Activated CD4-positive, alpha-beta memory T cell treated with anti-CD3 and anti-CD28 coated beads, Interleukin-2, amount 10 ng/mL, durations not matched to agents 7 days and 5 days (primary cell): ENCODE measurements at places on chromosomes 2 and 18. TPM values are rescaled to one million over a fixed set of nuclear protein-coding genes. Genes with fewer than 3 reads are reported as not detected.

GRCh38 chr2:29040552-29040951 is 33.8 kb downstream of the PCARE start:
- H3K36me3 ChIP-seq: peaks cover 15% of the 10 kb centered on the region
- DNase-seq: no peak
- no peaks in the 10 kb centered on the region for H3K27me3 ChIP-seq
- H3K4me3 ChIP-seq: no peak overlapping the region

The ACMSD gene
- total RNA-seq: not detected

The CNDP2 gene
- total RNA-seq: 141 TPM

The ALPP gene
- not detected for total RNA-seq

GRCh38 chr2:42895791-42896135 is 103.4 kb upstream of the HAAO start:
- no peak overlapping the region for H3K4me3 ChIP-seq
- H3K27ac ChIP-seq: no peak overlapping the region
- no peak for DNase-seq
- no peaks in the 10 kb centered on the region for H3K36me3 ChIP-seq

DNA sequence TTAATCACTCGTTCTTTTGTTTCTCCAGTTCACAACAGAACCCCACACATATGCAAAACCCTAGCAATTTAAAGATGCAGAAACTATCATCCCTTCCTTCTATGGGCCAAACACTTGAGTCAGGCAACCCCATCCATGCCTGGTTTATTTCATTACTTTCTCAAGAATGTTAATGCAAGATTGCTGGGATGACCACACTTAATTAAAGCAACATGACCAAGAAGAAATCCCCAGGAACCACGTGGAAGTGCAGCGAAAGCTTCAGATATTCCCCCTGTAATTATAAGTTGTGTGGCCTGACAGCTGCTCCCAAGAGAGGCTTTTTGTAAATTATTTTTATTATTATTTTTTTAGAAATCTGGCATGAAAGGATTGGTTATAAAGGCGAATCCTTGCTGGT is 246.2 kb upstream of the ID2 start:
- H3K27ac ChIP-seq: no peak overlapping the region
- peaks cover 31% of the 10 kb centered on the region for H3K36me3 ChIP-seq
- DNase-seq: no peak
- peaks cover 33% of the 10 kb centered on the region for H3K4me1 ChIP-seq

The BMP10 gene
- total RNA-seq: not detected

GRCh38 chr2:239927424-239927981 is 97.6 kb downstream of the NDUFA10 start:
- peak; percentile 82 for DNase-seq
- peaks cover 15% of the 10 kb centered on the region for H3K36me3 ChIP-seq
- peaks cover 10% of the 10 kb centered on the region for H3K27me3 ChIP-seq
- H3K27ac ChIP-seq: peak overlapping the region; percentile 88

The CCDC74B gene
- total RNA-seq: 0.88 TPM

DNA sequence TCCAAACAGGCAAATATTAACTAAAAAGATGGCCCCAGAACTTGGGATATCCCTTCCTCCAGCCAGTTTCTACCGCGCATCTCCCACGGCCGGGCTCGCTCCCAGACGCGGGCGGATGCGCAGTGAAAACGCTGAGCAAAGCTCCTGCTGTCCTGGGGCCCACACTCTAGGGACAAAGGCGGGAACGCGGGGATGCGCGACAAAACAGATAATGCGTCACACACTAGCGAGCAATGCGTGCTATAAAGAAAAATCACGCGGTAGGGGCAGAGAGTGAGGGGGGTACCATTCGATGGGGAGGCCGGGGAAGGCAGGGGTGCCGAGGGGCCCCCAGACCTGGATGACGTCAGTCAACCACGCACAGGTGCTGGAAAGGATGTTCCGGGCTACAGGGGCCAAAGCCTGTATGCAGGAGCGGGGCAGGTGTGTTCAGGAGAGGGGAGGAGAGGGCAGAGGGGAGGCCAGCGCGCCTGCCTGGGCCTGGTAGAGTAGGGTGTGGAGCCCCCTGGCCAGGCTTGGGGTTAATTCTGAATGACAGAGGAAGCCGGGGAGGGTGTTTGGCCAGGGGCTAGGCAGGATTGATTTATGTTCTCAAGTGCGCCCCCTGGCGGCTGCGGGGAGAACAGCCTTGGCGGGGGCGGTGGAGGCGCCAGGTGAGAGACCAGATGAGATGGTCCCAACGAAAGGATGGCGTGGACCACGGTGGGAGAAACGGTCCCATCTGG is 14.9 kb upstream of the ITM2C start:
- peak; percentile 78 for DNase-seq
- no peak overlapping the region for H3K27ac ChIP-seq
- no peaks in the 10 kb centered on the region for H3K36me3 ChIP-seq
- peaks cover 66% of the 10 kb centered on the region for H3K27me3 ChIP-seq
- H3K4me3 ChIP-seq: no peak overlapping the region
- peaks cover 11% of the 10 kb centered on the region for H3K4me1 ChIP-seq

- peaks cover 27% of the 10 kb centered on the region for H3K27me3 ChIP-seq
- no peaks in the 10 kb centered on the region for H3K36me3 ChIP-seq
- H3K27ac ChIP-seq: no peak overlapping the region
- no peaks in the 10 kb centered on the region for H3K4me1 ChIP-seq
- no peak overlapping the region for H3K4me3 ChIP-seq
- no peak for DNase-seq
These were observed 63.8 kb downstream of the MYO3B start for GRCh38 chr2:170241756-170242155.

DNA sequence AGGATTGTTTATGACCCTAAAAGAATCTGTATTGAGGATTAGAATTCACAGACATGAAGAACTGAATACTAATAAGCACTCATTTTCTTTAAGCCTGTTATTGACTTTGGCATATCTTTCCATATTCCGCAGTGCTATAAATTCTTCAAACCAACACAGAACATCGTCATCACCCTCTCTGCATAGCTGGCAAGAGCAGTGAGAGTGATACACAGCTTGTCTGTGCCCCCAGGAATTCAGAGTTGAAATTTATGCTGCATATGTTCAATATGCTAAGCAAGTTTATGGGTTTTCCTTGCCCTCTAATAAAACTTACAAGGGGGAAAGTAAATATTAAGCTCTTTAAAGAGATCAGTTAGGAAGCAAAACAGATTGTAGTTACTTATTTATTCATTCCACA is 32.7 kb downstream of the CTLA4 start:
- no peak overlapping the region for H3K27ac ChIP-seq
- H3K4me1 ChIP-seq: peaks cover 40% of the 10 kb centered on the region
- no peak overlapping the region for H3K4me3 ChIP-seq
- no peaks in the 10 kb centered on the region for H3K27me3 ChIP-seq
- DNase-seq: no peak
- peaks cover 58% of the 10 kb centered on the region for H3K36me3 ChIP-seq
